Fibroblast of villous mesenchyme (primary cell): ENCODE measurements at places on chromosomes 2 and 18.

- no peak for DNase-seq
Observed at GRCh38 chr2:161172901-161173540, 12.8 kb downstream of the TANK start.

DNA sequence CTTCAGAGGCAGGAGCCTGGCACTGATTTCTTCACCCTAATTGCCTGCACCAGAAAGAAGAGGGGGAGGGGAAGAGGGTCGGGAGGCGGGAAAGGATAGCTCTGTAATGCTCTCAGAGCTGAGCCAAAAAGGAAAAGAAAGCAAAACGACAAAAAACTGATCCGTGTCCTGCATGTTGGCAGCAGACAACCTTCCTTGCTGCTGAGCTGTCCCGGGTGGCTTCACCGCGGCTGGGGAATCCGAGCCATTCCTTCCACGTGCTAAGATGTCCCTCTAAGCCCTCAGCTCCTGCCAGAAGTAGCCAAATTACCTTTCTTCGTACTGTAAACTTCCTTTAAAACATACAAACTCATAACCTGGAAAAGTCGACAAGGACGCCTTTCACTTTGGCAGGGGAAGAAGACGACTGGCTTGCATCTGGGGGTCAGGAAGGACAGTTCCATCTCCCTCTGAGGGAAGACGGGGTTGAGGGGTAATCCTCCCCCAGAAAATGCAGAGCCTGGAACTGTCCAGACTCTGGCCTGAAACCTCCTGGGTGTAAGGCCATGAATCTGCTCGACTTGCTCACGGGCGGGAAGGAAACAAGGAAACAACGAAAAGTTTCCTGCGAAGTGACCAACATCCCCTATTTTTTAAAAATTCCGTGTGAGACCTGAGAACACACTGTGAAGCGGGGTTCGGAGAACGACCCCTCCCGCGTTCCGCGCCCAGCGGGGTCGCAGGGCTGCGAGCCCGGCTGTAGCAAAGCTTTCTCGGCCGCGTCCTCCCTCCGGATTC, 7.7 kb downstream of the OTX1 start:
- DNase-seq, result peak; percentile 26

DNA sequence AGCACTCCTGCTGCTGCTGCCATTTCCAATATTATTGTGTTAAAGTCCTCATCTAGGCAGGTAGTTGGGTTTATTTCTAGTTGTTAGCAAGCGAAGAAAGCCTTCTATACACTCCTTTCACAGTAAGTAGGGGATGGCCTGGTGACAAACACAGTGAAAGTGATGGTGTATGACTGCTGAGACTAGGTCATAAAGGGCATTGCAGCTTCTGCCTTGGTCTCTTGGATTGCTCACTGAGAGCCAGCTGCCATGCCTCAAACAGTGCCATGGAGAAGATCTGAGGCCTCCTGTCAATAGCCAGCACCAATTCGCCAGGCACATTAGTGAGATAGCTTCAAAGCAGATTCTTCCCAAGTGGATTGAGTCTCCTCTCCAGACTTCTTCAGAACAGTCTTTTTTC, 27.6 kb upstream of the MSTN start:
- no peak for DNase-seq

- DNase-seq, result peak; percentile 42
Observed at GRCh38 chr18:46481048-46481846, 175.8 kb downstream of the LOXHD1 start.

DNA sequence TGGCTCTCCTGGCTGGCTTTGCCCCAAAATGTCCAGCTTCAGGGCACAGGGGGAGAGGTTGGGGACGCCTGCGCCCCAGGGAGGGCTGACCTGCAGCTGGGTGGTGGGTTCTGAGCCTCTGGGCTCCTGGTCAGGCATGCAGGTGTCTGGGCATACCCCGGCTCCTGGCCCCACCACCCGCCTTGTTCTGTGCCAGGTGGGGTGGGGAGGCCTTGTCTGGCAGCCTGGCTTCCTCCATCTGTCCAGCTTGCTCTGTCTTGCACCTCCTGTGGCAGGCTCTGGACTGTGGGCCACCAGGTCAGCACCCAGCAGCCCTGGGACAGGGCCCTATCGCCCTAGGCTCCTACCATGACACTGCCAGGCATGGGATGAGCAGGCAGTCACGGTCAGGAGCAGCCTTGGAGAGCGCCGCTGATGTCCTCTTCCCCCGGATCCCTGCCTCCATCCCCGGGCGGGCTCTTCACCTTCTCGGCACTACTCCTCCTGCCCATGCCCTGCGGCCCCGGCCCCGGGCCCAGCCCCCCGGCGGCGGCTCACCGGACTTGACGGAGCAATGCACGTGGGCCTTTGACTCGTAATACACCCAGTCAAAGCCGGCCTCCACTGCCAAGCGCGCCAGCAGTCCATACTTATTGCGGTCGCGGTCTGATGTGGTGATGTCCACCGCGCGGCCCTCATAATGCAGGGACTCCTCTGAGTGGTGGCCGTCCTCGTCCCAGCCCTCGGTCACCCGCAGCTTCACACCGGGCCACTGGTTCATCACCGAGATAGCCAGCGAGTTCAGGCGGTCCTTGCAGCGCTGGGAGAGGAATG, 3.6 kb downstream of the IHH start:
- DNase-seq, result no peak

DNA sequence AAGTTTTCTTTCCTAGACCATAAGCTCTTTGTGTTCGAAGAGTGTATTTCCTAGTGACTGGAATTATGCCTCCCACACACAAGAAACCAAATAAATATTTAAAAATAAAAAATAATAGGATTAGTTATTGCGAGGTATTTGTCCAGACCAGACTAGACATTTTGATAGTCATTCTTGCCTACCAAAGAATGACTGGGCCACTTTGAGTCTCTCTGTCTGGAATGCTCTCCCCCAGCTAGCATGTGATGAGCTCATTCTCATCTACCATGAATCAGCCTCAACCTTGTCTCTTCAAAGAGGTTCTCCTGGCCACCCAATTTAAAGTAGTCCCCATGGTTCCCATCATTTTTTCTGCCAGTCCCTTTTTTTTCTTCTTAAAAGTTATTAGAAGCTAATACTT, 13.9 kb upstream of the DSC1 start:
- DNase-seq, result no peak

DNA sequence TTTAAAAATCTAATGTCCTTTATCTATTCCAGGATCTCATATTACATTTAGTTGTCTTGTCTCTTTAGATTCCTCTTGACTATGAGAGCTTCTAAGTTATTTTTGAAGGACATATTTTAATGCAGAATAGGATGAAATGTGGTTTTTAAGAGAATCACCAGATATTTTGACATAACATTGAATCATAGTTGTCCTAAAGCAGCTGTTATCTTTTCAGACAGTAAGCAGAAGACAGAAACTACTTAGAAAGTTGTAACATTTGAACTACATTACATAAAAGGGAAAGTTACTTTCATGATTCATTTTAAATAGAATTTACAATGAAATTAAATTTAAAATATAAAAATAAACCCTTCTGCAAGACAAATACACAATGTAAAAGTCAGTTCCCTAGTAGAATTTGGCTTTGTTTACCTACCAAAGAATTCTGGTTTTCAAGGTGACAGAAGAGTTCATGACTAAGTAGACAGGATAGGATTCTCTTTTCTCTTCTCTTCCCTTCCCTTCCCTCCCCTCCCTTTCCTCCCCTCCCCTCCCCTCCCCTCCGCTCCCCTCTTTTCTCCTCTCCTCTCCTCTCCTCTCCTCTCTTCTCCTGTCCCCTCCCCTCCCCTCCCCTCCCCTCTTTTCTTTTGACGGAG, 186.0 kb downstream of the DIS3L2 start:
- peak; percentile 13 for DNase-seq

GRCh38 chr2:188439986-188440385, 148.3 kb downstream of the GULP1 start:
- DNase-seq, result no peak

- no peak for DNase-seq
Observed at GRCh38 chr2:162017233-162017632, 56.8 kb downstream of the DPP4 start.

DNA sequence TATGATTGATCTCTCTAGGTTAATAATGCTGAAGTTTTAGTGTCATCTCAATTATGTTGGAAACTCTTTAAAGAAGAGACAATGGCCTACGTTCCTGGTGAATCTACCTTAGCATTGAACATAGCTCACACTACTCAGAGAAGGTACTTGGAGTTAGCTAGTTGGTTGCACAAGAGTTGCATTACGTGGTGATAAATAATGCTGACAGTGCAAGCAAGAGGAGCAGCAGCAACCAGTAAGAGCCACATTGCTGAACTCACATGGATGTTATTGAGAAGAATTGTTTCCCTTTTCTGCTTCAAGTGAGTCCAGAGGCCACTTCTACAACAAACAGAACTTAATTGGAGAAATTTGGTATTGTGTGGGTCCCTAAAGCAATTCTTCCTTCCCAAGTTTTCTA, 737.1 kb downstream of the TDRD15 start:
- DNase-seq, result peak; percentile 3

GRCh38 chr2:192536922-192537624, 342.3 kb upstream of the TMEFF2 start:
- DNase-seq, result no peak

DNA sequence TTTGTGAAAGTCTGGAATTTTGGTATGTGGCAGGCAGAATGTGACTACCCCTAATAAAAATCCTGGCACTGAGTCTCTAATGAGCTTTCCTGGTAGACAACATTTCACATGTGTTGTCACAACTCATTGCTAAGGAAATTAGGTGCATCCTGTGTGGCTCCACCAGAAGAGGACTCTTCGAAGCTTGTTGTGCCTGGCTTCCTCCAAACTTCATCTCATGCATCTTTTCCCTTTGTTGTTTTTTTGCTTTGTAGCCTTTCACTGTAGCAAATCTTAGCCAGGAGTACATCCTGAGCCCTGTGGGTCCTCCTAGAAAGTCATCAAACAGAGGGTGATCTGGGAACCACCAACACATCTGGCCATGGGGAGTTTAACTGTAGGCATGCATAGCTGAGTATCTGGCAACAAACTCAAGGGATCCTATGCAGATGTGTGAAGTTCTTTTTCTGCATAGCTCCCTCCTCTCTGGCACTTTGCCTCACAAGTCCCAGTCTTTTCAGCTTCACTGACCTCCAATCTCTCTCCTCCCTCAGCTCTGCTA, 42.1 kb upstream of the SERTAD2 start:
- DNase-seq, result no peak

DNA sequence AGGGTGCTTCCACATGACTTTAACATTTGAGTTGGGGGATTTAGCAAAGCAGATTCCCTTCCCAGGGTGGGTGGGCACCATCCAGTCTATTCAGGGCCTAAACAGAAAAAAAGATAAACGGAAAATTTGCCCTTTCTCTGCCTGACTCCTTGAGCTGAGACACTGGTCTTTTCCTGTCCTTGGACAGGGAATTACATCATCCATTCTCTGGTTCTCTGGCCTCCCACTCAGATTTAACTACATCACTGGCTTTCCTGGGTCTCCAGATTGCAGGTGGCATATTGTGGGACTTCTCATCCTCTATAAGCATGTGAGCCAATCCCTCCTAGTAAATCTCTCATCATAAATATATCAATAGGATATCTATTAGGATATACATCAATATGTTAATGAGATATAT, 25.8 kb downstream of the CAPN13 start:
- no peak for DNase-seq

GRCh38 chr2:215615067-215615802, 179.4 kb upstream of the FN1 start:
- DNase-seq, result no peak

GRCh38 chr18:7467708-7468466, 99.2 kb upstream of the PTPRM start:
- no peak for DNase-seq
